ENCODE measurements at places on chromosomes 1 and 21. TPM values are rescaled to one million over a fixed set of nuclear protein-coding genes. Genes with fewer than 3 reads are reported as not detected.

DNA sequence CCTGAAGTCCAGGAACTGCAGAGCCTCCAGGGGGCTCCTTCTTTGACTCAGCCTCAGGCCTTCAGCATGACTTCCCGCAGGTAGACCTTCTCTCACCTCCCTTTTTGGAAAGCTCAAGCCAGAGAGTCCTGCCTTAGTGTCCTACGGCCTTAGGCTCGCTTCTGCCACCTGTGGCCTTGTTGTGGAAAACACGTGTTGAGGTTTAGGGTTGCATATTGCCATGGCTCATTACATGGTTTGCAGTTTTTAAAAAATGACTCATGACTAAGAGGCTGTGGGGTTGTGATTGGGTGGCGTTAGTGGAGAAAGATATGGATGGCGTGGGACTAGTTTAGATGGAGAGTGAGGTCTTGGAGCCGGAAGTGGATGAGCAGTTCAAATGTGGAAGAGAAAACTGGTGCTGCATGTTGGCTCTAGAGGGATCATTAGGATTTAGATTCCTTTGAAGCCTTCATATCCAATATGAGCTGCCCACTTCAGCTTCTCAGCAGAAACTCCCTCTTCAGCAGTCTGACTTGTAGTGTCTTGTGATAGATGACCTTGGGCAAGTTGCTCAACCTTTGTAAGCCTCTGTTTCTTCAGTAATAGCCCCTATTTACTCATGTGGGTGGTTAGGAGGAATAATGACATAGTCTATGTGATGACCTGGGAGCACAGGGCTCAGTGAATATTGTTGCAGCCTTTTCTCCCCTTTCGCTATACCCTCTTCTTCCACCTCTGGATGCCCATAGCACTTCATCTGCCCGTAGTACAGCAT, 6.5 kb upstream of the FGGY start:
- DNase-seq = no peak

TLR5 gene
- 6.8 TPM for total RNA-seq

DNA sequence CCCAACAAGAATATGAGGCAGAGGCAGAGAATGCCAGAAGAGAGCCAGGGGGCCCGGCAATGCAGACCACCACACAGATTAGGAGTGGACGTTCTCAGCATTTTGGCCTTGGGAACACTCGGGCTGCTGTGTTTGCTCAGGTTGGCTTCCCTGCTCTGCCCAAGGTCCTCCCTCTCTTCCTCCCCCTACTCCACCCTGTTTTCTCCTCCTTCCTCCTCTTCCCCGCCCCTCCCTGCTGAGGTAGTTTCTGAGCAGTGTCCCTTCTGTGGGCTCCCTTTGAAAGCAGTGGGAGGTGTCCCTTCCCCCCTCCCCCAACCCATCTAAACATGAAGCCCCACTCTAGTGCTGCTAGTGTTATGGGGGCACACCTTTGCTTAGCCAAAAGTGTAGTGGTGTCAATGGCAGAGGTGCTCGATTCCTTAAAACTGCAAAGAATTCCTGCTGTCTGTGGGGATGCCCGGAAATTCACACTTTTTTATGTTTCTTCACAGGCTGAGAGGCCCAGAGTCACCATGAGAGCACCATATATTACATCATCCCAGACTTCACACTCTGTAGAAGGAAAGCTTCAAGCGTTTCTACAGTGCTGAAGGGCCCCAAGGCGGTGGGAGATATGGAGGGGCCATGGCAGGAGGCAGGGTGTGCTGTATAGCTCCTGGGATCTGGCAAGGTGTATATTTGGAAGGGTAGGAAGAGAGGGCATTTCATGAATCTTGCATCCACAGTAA, at the start of gene HHIPL2:
Gene HHIPL2, minus strand, starts transcription at position 161 of the 728 bp plus-strand sequence. Its CDS starts 60 bp downstream, at position 101.
- no peak for DNase-seq

DNA sequence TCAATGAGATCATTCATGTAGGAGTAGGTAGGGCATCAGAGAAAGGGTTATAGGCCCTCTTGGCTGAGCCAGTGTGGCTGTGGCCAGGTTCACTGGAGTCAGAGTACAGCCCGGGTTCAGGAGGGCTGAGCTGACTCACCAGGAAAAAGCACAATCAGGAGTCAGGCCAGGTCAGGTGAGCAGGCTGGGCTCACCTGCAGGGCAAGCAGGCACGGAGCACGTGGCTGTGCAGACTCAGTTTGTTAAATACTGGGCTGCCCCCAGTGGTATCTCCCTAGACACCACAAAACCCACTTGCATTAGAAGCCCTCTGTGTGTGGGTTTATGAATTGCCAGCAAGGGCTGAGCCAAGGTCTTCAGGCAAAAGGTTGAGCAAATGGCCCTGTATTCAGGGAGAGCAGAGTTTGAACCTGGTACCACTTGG, 122.1 kb upstream of the SERBP1 start:
- no peak for DNase-seq

DNA sequence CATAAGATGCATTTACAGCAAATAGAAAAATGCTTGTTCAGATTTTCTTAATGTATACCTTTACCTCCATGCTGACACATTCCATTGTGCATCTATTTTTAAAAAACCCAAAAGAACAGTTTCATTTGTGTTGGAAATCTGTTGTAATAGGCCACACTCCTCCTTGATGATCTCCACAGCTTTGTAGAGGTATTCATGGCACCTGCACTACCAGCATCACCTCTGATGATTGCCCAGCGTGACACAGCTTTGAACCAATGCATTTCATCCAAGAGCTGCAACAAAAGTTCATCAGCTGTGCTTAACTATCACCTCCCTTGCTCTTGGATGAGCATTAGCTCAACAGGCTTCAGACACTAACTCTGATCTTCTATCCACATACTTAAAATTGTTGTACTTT, 8.2 kb downstream of the DYNLT5 start:
- no peak for DNase-seq

ROR1 gene
- 32.5 TPM for total RNA-seq

GRCh38 chr1:156559086-156559796, 13.1 kb downstream of the IQGAP3 start:
- no peak for DNase-seq

GRCh38 chr1:179510038-179510437, 65.7 kb downstream of the NPHS2 start:
- no peak for DNase-seq

DNA sequence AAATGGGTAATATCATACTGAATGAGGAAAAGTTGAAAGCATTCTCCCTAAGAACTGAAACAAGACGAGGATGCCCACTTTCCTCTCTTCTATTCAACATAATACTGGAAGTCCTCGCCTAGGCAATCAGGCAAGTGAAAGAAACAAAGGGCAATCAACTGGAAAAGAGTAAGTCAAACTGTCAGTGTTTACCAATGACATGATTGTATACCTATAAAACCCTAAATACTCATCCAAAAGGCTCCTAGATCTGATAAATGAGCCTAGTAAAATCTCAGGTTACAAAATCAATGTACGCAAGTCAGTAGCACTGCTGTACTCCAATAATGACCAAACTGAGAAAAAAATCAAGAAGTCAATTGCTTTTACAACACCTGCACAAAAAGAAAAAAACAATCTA, 575.8 kb upstream of the PRMT6 start:
- no peak for DNase-seq

DNA sequence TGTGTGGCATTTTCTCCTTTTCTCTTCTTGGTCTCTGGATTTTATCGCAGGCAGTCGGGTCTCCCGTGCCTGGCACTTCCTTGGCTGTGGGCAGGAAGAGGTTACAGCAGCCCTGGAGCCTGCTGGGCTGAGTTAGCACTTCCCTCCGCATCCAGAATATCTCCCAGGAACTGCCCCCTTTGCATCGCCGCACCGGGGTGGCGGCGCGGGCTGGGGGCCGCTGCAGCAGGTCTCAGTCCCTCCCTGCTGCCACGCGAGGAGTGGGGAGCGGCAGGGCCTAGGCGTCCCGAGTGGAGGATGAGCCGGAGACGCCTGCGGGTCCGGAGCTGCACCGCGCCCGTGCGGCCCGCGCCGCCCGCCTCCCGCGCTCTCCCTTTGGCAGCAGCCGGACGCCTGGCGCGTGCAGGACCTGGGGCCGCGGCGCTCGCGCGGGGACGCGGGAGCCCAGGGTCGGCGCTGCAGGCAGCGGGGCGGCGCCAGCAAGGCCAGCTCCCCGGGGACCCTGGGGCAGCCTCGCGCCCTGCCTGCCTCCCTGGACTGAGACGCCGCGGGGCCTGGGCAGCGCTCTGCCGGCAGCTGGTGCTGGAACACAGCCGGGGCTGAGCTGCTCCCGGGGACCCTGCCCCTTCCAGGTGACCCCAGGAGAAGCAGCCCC, 192.8 kb downstream of the PRDM2 start:
- DNase-seq = peak; percentile 28

- DNase-seq = peak; percentile 73
Observed at GRCh38 chr1:41242342-41243078, 404 bp upstream of the SCMH1 start.

DNA sequence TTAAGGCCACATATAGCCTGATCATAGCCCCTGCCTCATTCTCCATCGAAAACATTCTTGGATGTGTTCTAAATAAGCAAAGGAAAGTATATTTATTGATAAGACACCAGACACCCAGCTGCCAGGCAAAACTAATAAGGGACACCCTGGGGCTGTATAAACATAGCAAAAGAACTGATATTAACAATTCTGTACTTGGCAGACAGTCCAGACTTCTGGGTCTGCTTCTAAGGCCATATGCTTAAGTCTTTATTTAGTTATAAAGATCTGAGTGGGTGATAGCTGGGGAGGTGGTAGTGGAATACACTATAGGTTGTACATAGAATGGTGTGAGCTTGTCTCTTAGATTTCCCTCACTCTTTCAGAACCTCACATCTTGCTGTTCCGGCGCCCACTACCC, 3.9 kb downstream of the CKS1B start:
- DNase-seq = no peak

DNTTIP2 gene
- 40.5 TPM for total RNA-seq

DNA sequence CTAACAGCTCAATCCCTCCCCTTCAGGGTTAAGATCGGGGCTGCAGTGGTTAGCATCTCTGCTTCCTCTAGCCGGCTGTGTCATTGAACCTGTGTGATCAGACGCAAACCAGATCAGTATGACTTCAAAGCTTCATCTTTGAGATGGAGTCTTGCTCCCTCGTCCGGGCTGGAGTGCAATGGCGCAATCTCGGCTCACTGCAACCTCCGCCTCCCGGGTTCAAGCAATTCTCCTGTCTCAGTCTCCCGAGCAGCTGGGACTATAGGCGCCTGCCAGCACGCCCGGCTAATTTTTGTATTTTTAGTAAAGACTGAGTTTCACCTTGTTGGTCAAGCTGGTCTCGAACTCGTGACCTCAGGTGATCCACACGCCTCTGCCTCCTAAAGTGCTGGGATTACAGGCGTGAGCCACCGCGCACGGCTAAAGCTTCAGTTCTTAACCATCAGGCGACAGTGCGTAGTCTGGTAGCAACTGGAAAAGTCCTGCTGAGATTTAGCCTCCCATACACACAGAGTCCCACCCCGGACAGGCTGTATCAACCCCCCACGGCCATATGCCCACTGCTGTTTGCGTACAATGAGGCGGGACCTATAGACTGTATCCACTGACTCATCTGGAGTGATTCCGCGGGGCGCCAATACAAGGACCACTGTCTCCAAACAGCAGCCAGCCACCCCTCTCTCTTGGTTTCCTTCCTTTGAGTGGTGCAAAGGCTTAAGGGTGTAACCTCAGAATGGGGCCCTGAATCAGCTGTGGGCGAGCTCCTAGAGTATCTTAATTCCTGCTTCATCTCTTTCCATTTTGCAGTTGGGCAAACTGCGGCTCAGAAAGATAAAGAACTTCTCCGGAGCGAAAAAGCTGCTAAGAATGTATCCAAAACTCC, 23.3 kb downstream of the CELA3A start:
- peak; percentile 62 for DNase-seq

PRR9 gene
- total RNA-seq = not detected

- DNase-seq = no peak
Observed at GRCh38 chr1:19028110-19028509, 71.6 kb upstream of the IFFO2 start.

DNA sequence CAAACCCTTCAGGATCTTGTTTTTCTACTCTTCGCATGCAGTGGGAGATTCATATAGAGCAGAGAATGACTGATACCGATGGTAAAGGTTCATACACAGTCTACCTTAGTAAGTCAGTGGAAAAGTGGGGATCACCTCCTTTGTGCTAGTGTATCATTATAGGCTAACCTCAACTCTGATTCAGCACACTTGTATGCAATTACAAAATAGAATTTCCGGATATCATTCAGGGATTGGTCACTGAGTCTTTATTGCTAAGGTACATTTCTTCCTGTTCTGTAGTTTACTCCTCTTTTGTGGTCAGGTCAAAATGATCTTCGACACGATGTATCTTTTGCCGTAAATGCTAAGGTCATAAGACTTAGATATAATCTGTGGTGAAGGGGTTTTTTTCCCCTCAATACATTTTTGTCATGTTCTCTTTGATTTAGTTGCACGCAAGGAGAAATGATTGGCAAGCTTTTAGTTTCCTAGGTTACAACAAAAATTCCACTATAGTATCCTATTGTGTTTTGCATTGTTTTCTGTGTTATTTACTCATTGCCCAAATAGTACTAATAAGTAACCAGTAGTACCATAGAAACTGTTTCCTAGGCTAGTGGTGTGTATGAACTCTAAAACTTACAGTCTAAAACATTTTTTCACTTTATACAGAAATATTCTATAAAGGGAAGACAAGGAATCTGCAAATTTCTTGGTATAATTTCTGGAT, 35.7 kb upstream of the PLA2G4A start:
- no peak for DNase-seq

DNA sequence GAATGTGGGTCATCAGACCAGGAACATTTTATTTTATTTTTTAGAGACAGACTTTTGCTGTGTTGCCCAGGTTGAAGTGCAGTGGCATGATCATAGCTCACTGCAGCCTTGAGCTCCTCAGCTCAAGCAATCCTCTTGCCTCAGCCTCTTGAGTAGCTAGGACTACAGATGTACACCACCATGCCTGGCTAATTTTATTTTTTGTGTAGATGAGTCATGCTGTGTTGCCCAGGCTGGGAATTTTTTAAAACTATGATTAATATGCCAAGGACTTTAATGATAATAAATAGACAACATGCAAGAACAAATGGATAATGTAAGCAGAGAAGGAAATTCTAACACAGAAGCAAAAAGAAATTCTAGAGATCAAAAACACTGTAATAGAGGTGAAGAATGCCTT, 142.4 kb downstream of the AK5 start:
- DNase-seq = no peak

ZNF436 gene
- total RNA-seq = 12.0 TPM

DNA sequence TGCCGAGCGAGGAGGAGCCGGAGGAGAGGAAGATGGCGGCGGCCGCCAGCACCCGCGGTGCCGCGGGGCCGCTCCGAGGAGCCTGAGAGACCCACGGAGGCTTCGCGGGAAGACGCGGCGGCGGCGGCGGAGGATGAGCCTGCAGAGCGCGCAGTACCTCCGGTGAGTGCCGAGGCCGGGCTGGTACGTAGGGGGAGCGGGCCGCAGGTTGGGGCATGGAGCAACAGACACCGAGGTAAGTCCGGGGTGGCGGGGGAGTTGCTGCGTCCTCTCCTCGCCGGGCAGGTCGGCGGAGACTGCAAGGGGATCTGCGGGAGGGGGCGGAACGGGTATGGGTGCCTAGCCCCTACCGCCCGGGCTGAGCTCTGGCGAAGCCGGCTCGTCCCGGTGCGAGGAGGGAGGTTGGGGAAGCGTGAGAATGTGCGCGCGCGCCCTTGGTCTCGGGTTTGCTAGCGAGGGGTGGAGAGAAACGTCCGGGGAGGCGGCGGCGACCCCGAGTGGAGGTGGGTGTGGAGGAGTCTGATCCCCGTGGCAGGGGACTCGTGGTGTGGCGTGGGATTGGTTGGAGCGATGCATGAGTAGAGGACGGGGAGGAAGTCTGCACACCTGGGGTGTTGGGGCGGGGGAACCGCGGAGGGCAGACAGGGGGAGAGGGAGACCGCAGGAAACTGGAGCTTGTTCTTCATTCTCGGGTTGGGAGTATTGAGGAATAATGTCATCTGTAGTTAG, at the start of gene SMG7:
Gene SMG7, plus strand, starts transcription at position 12 of the 729 bp plus-strand sequence. Its CDS starts 122 bp downstream, at position 134.
- DNase-seq = no peak
